HAP-1 (cell line): ENCODE measurements at places on chromosomes 16 and 17.

DNA sequence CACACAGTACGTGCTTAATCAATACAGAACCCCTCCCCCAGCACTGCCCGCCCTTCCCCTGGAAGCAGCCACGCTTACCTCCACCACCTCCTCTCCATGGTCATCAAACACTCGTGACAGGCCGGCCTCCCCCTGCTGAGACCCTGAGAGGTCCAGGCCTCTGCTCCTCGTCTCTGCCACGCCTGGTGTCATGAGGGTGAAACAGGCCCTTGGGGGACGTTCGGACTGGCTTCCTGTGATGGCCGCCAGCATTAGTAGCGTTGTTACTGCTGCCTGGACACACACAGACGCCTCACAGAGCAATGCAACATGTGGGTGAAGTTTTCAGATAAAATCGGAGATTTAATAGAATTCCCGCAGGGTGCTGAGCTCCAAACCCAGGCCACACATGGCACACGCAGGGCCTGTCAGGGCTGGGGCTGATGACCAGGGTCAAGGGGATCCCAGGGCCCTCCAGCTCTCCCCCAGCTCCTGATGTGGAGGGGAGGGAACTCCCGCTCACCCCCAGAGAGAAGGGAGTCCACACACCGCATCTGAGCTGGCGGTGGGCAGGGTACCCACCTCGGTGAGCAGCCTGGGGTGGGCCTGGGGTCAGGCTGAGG, 15.9 kb upstream of the SLC38A10 start:
- no peak for DNase-seq

DNA sequence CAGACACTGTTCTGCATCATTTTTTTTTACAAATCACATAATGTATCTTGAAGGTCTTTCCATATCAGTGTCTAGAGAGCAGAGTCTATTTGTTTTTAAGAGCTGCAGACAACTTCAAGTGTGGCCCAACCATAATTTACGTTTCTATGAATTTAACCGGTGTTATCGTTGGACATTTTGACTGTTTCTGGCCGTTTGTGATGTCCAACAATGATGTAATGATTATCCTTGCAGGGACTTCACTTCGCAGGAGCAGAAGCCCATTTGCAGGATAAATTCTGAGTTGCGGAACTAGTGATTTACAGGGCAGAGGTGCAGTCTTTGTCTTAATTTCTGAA, 26.9 kb upstream of the HLF start:
- DNase-seq: no peak

DNA sequence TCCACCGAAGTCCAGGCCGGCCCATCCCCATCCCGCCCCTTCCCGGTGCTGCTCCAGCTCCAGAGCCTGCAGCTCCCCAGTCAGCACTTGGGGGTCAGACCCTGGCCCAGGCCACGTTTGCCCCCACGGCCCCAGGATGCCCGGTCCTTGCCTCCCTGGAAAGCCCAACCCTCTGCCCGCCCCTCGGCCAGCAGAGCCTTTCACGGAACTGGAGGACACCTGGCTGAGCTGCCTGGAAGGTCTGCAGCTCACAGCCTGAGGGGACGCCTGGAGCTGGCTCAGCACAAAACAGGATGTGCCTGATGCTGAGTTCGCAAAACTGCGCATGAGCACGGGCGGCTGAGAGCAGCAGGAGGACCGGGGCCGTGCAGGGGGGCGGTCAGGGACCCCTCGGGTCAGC, 29.7 kb upstream of the SSTR5 start:
- DNase-seq: no peak

DNA sequence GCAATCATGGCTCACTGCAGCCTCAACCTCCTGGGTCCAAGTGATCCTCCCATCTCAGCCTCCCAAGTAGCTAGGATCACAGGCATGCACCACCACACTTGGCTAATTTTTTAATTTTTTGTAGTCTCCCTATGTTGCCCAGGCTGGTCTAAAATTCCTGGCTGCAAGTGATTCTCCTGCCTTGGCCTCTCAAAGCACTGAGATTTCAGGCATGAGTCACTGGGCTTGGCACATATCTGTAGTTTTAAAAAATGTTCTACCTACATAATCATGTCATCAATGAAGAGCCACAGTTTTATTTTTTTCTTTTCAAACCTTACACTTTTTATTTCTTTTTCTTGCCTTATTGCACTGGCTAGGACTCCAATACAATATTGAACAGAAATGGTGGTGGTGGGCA, 33.1 kb upstream of the COL1A1 start:
- no peak for DNase-seq

DNA sequence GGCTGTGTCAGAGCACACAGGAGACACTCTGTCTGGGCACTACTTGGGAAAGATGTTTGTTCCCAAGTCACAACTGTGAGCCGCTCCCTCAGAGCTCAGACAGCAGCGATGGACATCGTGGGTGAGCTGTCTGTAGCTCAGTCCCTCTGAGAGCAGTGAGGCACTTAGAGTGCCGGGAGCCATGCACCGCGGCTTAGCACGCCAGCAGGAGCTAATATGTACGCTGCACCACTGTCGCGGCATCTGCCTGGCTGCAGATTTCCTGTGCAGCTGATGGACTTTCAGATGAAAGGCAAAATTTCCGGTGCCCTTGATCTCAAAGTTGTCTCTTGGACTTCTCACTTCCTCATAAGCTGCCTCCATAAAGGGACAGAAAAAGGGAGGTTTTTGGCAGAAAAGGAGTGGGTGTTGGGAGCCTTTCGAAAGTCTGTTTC, 92.8 kb upstream of the ZNF469 start:
- no peak for DNase-seq

DNA sequence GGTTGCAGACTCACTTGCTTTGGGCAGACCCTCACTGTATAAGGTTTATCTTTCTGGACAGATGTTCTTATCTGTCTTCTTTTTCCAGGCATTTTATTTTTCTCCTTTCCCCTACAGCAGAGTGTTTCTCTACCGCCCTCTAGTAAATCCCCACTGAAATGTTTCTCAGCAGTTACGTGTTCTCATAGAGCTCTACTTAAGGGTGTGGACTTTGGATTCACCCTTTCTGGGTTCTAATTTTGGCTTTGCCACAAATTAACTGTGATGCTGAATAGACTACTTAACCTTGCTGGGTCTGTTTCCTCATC, 2.0 kb downstream of the ADAT1 start:
- DNase-seq: no peak

DNA sequence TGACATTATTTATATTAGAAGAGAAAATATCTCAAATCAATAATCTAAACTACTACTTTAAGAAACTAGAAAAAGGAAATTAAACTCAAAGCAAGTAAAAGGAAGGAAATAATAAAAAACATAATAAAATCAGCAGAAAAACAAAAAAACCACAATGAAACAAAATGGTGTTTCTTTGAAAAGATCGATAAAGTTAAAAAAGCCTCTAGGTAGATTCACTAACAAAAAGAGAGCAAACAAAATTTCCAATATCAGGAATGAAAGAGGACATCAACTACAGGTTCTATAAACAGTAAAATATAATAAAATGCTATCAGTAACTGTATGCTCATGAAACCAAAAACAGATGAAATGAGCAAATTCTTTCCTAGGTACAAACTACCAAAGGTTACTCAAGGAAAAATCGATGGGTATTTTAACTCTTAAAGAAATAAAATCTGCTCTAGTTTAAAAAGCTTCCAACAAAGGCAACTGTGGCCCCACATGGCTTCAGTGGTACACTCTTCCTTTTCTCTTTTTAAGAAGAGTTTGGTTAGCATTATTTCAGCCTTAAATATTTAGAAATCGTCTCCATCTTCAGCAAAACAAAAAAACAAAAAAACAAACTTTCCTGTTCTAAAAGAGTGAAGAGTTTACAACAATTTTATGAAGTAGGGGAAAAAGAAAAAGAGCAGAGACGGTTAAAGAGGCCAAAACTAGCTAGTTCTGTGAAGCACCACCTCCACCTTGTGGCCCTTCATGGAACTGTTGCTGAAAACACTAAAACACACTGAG, 102.2 kb downstream of the TRIM37 start:
- DNase-seq: peak; percentile 76

DNA sequence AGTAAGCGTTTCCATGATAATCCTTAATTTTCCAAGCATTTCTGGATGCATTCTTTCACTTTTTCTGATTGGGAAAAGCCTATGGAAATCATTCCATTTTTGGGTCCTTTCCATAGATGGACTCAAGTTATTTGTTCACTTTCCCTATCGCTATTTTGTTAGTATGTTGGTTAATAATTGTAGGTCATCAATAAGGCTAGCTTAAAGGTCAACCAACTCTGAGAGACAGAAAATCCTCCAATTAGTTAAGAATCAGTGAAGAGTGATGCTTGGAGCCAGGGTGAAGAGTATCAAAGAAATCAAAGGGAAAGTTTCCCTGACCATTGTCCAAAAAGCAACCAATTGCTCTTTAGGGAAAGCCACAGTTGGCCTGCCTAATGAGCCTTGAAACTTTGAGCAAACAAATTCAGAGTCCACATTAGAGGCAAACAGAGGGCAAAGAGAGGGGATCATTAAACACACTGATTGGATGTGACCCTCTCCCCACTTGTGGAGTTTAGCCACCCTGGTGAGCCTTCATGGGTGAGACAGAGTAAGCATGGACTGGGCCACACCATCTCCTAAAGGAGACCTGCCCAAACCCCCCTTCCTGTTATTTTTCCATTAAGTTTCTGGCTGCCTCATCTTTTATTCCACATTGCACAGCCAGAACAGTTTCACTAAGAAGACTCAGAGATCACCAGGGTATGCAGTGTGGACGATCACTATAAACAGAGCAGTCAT, 133.4 kb upstream of the DYNLRB2 start:
- no peak for DNase-seq

DNA sequence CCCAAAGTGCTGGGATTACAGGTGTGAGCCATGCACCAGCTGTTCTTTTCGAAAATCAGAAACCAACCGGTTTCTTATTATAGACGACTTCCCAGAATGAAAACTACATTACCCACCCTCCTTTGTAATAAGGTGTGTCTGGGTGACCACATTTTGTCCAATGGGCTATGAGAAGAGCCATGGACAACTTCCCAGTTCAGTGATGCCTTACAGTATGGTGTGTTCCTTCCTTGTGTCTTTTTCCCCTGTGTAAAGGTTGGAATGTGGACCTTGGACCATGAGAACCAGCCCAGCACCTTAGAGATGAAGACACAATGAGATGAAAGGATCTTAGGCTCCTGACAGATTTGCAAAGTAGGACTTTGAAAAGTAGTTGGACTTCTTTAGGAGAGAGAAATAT, 85.0 kb upstream of the ATF7IP2 start:
- no peak for DNase-seq

DNA sequence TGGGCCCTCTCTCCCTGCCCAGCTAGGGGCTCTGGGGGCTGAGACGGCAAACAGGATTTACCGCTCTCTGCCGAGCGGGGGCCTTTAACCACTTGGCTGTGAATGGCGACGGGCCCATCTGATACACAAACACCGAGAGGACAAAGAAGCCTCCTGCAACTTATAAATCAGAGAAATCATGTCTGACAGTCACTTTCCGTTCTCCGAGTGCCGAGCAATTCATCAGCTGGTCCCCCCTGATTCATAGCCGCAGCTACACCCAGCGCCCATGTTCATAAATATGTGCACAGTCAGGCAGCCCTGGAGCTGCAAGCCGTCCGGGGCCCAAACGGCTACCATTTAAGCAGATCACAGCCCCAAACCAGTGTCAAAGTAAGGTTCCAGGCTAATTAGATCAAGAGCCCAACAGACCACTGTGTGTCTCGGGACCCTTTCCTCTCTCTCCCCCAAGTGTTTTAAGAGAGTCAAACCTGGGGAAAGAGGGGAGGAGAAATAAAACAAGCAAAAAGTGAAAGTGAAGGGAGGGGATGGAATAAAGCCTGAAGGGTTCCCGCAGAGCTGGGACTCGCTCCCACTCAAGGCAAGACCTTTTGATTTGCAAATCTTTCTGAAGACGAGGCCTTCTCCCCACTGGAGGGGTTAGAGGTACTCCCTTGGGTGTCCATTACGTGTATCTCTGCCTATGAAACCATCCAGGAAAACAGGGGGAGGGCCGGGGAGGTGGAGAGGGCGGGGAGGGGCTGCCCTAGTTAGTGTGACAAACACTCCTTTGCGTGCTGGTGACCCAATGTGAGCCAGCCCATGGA, 154.7 kb downstream of the C16orf78 start:
- DNase-seq: peak; percentile 56

DNA sequence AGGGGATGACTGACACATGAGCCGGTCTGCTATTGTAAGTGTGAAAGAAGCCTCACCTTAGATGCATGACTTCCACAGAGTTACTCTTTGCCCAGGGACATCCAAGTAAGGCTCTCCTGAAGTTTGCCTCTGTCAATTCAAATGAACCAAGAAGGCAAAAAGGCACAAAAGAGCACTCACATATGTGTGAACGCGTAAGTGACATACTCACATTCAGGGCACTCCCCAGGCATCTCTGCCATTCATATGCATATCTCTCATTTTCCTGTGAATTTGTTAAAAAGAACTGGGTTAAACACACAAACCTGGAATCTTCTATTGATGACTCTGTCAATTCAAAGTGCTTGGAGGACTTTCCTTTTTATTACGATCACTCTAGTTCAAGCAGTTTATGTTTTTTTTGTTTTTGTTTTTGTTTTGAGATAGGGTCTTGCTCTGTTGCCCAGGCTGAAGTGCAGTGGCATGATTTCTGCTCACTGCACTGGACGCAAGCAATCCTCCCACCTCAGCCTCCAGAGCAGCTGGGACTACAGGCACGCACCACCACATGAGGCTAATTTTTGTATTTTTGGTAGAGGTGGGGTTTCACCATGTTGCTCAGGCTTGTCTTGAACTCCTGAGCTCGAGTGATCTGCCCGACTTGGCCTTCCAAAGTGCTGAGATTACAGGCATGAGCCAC, 49.4 kb downstream of the DUSP14 start:
- peak; percentile 59 for DNase-seq
